Foreskin keratinocyte (primary cell): ENCODE measurements at places on chromosomes 16 and 17.
A peak's percentile ranks its signal among the peaks of the same experiment; 100 is the strongest.

DNA sequence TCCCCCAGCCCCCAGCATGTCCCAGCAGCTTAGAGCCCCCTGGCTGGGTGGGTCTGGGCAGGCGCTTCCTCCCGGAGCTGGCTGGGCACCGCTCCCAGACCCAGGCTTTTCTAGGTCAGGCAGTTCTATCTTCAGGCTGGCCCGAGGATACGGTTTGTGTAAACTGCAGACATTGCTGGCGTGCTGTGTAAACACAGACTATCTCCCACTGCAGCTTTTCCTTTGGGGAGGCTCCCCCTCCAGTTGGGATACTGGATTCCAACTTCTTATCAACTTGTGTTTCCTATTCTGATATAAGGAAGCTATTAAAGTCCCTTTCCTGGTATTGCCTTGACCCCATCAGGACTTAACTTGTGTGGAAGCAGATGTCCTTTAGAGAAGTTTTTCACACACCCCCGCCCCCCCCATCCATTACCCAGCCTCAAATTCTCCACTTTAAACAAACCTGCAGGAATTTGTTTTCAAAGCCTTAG lies 18.3 kb upstream of the GNA13 start:
- no peak for DNase-seq

GRCh38 chr16:47254756-47255155 lies 111.0 kb upstream of the NETO2 start:
- DNase-seq = no peak

GRCh38 chr17:35892091-35893035 lies 12.2 kb upstream of the CCL5 start:
- peak; percentile 18 for DNase-seq

DNA sequence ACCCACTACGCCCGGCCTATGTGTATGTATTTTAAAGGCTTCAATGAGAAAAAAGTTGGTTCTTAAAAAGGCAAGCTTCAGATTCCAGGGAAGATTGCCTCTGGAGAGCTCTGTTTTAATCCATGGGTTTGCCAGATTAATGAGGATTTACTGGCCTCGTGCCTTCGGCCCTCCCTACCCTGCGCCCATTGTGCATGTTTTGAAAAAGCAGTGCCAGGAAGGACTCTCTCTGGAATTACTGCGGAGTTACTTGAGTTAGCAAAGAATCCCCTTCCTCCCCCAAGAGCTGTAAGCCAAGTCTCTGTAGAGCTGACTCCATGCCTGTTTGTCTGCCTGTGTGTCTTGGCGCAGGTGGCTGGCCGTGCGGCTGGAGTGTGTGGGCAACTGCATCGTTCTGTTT lies 98.9 kb downstream of the ABCC6 start:
- no peak for DNase-seq

DNA sequence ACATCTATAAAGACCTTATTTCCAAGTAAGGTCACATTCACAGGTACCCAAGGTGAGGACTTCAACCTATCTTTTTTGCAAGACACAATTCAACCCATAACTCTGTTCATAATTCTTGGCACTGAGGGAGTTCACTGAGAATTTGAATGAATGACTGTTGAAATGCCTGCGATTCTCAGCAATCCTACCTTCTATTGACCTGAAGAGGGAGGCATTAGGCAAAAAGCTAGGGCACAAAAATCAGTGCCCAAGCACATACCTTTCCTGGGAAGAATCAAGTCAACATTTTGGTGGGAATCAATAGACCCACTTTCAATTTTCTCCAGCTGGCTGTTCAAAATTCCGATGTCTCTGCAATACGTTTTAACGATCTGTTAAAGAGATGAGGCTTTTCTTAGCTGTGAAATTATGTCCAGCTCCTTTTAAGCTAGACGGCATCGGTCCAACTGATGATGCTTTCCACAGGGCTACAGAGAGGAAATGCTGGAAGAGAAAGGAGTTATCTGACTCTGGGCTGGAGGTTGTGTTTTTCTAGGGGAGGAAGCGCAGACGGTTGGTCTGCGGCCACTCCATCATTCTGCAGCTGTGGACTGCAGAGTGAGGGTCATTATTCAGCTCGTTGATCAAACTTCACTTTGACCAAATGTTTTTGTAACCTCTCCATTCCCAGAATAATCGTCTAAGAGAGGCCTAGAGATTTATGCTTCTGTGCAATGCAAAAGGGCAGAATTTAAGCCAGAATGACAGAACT lies 25.2 kb downstream of the BCO1 start:
- no peak for DNase-seq

DNA sequence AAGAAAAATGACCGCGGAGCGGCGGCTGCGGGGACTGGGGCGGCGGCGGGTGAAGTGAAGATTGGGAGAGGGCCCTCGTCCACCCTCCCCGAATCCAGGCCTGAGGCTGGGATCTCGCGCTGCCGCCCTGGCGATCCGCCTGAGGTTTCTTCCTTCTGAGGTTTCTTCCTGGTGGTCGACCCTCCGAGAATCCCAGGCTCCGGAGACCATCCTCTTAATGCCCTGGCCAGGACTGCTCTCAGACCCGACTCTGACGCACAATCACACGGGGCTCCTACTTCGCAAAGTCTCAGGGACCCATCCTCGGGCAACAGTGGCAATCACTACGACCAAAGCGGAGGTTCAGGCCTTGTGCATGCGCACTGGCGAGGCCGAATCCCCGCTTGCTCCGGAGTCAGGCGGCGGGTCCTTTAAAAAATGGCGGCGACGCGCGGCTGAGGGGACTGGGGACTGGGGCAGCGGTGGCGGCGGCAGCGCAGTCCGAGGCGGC lies 18.0 kb upstream of the KCNJ18 start:
- no peak for DNase-seq

- DNase-seq = peak; percentile 45
Observed at GRCh38 chr16:69709456-69710084, 16.8 kb downstream of the NQO1 start.

DNA sequence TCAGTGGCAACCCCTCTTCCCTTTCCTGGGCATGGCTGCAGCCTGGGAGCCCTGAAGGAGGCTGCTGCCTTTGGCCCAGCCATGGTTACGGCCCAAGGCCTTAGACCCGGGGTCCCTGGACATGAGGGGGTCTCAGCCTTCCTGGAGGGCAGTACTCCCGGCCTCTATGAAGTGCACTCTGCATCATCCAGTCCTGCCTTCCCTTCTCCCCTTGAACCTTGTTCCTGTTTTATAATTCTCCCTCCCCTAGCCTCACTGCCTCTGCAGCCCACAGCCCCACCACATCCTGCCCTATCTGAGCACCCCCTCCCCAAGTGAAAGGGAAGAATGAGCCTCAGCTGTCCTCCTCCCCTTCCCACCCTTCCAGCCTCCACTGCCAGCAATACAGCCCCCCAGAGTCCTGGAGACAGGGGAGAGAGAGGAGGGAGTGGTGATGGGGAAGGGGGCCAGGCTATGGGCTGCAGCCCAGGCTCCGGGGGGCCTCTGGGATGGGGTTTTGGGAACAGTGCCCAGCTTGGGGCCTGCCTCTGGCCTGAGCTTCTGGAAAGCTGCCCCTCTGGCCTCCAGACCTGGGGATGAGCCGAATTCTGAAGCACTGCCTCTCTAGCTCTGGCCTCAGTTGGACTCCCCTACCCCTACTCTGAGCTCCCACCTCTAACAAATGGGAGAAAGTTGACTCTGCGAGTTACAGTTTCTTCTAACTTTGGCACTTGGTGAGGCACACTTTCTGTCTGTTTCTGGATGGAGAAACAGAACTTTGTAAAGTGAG lies 7.6 kb downstream of the CCR7 start:
- DNase-seq = no peak

DNA sequence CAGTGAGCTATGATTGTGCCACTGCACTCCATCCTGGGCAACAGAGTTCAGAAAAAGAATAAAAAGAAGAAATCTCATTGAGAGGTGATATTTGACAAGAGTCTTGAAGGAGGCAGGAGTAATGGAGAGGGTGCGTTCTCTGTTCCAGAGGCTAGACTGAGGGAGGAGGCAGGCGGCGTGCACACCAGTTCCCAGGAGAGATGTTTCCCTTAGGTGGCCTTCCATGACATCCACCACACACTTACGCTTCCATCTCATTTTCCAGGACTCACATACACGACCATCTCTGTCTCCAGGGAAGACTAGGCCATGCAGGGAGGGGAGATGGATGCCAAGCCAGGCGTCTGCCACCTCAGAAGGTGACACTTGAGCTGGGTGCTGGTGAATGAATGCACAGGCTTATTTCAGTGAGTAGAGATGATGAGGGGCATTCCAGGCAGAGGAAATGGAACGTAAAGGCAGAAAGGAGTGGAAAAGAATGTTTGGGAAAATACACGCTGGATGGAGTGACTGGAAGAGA lies 25.3 kb upstream of the N4BP1 start:
- no peak for DNase-seq

DNA sequence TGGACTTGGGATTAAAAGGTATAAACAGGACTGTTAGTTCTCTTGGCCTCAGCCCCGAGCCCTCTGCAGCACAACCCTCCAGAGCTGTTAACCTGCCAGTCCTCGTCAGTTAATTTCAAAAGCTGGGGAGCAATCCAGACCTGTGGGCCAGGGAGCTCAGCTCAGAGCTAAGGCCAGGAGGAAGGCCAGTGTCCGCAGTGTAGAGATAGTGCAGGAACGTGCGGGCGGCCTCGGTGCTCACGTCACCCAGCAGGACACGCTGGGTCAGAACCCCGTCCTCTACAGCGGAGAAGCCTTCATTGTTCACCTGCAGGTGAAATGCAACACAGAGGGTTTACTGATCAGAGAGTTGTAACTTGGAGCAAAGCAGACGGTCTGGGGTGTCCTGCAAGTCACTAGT lies 15.4 kb upstream of the NLRC3 start:
- no peak for DNase-seq

DNA sequence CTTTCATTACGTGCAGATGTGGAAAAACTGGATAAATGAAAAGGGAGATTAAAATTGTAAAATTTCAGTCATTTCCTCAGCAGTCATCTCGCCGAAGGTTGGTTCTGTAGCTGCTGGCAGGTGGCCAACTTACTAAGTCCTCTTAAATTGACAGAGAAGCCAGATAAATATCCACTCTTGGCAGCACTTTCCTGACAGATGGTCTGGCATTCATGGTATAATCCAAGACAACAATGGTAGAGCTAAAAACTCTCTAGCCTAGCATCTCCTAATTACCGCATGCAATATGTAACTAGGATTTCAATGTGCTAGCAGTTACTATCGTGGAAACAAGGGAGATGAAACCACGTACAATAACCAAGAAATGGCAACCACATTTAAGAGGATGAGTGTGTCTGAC lies 306.3 kb downstream of the CNTNAP4 start:
- no peak for DNase-seq

- DNase-seq = no peak
Observed at GRCh38 chr16:31351942-31352325, 3.0 kb upstream of the ITGAX start.

- DNase-seq = no peak
Observed at GRCh38 chr16:87634411-87634810, 32.1 kb downstream of the JPH3 start.

DNA sequence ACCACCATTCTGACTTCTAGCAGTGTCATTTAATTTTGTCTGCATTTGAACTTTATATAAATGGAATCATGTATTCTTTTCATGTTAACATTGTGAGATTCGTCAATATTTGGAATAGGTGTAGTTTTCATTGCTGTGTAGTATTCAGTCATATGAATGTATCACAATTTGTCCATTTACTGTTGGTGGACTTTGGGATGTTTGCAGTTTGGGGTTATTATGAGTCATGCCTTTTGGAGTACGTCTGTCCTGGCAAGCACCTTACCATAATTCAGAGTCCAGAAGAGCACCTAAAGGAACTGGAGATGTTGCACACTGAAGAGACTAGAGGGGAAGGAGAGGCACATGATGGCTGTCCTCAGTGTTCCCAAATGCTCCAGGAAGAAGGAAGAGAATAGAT lies 3.1 kb upstream of the PHKG2 start:
- DNase-seq = no peak

GRCh38 chr16:28304214-28304613 lies 11.9 kb downstream of the SBK1 start:
- no peak for DNase-seq

DNA sequence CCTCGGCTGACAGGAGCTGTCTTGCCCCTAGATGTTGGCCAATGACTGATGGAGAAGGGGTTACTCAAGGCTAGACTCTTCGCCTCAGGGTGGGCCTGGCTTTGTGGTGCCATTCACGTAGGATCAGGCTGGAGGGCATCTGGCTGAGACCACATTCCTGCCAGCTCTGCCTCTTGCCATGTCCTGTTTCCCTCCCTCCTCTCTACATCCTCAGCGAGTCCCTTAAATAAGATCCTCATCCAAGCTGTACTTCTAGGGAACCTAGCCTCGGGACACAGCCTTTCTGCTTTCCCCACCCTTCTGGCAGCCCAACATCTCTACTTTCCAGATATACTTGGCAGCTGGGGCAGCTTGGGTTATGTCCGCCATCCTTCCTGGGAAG lies 27.9 kb upstream of the EFCAB13 start:
- DNase-seq = no peak

- no peak for DNase-seq
Observed at GRCh38 chr17:77720946-77721845, 237.3 kb upstream of the TNRC6C start.

DNA sequence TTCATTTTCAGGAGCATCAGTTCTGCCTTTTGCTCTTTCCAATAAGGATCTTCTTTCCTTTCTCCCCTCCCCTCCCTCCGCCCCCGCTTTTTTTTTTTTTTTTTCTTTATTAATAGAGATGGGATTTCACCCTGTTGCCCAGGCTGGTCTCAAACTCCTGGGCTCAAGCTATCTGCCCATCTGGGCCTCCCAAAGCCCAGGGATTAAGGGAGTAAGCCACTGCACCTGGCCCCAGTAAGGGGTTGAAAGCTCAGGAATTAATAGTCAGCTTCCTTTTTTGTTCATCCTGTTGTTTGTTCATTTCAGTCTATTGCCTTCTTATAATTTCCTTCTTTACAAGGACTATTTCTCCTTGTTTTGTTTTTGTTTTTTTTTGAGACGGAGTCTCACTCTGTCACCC lies 7.9 kb upstream of the C17orf58 start:
- DNase-seq = no peak

DNA sequence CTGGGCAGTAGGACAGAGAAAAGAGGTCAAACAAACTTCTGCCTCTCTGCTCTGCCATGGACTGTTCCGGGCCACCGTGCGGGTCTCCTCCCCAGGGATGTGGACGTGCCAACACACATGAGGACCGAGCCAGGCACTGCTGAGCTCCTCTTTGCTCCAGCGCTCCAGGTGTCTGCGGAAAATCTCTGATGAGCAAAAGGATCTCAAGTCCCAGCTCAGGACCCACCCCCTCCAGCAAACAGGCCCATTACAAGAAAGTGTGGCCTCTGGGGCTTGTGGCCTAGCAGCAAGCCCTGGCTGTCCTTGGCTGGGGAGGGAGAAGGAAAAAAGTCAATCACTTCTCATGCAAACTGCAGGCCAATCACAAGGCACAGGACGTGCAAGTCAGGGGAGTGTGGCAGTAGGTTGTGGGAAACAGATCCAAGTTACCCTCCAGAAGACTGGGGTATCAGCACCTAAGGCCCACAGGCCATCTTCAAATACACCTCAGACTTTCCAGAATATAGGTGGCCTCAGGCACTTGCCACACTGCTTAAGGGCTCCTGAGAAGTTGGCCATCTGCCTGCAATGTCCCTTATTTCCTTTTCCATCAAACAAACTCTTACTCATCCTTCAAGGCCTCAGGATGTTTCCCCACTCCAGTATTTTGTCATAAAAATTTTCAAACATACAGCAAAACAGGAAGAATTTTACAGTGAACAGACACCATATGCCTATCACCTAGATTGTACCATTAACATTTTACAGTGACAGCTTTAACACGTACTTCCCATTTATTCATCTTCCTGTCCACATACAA lies 36.0 kb upstream of the SREBF1 start:
- DNase-seq = no peak
